AML-193 (cell line): ENCODE measurements at places on chromosomes 13 and 19.

DNA sequence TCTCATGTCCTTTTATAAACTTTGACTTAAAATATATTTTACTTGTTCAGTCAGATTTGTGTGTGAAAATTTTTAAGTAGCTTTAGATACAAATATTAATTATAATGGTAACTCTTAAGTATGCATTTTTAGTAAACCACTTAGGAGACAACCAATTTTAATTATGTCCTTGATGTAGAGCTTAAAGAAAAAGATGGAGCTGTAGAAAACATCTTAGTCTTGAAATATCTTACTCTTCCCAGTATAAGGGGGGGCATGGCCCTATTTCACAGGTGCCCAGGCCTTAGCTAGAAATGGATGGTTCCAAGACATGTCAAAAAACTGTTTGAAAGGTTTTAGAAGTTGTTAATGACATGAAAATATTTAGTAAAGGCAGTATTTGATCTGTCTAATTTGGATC lies 43.4 kb upstream of the CEACAM21 start:
- DNase-seq, result no peak

DNA sequence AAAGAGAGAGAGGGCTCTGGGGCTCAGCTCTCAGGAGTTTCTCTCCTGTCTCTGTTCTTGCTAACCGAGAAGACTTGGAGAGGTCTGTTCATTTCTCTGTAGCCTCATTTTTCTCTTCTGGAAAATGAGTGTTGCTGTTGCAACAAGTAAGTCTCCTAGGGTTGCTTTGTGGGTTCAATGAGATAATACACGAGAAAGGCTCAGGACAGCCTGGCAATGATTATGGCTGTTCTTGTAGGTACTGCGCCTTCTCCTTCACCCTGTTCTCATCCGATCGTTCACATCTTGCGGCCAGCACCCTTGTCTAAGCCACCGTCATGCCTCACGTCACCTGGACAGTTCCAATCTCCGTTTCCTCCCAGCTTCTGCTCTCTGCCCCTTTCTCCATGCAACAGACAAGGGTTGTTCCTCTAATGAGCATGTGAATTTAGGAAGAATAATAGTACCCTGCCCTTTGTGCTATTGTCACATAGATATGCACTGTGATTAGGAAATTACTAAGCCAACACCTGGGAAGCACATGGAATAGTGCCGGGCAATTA lies 4.2 kb downstream of the C5AR1 start:
- no peak for DNase-seq

DNA sequence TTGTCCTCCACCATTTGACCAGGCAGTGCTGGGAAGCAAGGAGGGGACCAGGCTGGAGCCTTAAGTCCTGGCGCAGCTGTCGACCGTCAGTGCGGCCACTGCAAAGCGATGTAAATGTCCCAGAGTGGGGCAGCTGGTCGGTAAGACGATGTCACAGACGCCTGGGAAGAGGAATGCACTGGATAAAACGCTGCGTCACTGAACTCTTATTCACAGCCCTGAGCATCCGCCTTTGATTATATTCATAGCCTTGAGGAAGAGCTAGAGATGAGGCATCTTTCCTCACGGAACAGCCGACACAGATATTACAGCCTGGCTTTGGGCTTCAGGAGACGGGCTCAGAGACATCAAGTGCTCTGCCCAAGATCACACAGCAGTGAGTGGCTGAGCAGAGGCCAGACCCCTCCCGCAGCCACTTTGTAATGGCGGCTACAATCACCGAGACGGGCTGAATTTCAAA lies 17.6 kb upstream of the TUBGCP3 start:
- no peak for DNase-seq

DNA sequence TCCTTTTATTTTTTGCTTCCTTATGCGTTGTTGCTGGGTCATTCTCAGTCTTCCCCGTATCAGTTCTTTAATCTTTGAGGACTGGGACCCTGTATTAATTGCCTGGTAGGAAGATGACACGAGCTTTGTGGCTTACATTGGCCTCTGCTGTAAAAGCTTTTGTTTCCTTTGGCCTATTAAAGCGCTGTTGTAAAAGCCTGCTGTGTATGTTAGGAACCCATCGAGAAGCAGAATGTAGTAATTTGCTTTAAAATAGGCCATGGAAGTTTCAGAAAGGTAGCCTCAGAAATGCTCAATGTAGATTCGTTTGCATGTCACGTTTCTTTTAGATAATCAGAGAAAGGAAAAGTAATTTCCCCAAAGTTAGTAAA lies 257.5 kb upstream of the STARD13 start:
- no peak for DNase-seq

GRCh38 chr13:42865768-42866102 lies 84.4 kb downstream of the FAM216B start:
- no peak for DNase-seq

- no peak for DNase-seq
These were observed 327.7 kb downstream of the ITGBL1 start for GRCh38 chr13:101780211-101780610.

GRCh38 chr19:58033741-58034476 lies at the start of gene ZSCAN1:
Gene ZSCAN1 (plus strand): TSS chr19:58034025. CDS start chr19:58037837, 3,812 bp downstream.
- DNase-seq, result no peak

DNA sequence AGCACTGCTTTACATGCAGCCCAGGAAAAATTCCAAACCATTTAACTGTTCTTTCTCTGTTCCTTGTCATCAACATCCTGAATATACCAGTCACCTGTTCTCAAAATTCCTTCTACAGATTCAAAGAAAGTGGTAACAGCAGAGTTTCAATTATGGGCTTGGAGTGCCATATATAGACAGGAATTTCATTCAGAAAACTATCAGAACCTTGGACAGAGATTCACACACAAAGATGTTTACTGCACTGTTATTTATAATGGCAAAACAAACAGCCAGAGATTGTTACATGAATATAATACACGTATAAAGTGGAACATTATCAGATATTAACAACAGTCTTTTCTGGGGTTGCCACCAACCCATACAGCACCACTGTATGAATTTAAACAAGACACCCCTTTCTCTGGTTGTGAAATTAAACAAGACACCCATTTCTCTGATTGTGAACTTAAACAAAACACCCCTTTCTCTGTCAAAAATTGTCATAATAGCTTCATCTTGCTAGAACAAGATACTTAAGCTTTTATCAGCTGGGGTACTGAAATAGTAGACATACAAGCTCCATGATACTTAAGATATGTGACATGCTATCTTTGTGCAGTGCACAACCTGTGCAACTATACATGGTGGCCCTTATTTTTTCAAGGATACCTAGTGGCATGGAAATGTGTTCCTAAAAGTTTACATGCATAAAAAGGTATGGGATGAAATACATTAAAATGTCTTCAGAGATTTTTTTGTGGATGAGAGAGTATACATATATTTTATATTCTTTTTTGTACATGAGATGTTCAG lies 12.6 kb downstream of the CACNA1A start:
- no peak for DNase-seq

DNA sequence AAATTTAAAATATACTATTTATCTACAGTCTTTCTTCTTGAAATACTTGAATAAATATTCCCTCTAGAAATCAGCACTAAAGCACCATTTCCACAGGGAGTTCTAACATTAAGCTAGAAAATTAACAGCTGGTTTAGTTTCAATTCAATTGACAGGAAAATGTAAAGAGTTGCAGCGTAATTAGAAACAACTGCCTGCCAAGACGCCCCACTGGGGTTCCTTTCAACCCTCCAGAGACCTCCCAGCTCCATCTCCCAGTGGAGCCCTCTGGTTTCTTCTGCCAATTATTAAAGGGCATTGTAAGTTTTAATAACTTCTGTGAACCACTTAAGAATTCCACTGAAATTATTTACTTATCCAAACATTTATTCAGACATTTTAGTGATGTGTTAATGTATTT lies 4.2 kb downstream of the GJA3 start:
- no peak for DNase-seq

DNA sequence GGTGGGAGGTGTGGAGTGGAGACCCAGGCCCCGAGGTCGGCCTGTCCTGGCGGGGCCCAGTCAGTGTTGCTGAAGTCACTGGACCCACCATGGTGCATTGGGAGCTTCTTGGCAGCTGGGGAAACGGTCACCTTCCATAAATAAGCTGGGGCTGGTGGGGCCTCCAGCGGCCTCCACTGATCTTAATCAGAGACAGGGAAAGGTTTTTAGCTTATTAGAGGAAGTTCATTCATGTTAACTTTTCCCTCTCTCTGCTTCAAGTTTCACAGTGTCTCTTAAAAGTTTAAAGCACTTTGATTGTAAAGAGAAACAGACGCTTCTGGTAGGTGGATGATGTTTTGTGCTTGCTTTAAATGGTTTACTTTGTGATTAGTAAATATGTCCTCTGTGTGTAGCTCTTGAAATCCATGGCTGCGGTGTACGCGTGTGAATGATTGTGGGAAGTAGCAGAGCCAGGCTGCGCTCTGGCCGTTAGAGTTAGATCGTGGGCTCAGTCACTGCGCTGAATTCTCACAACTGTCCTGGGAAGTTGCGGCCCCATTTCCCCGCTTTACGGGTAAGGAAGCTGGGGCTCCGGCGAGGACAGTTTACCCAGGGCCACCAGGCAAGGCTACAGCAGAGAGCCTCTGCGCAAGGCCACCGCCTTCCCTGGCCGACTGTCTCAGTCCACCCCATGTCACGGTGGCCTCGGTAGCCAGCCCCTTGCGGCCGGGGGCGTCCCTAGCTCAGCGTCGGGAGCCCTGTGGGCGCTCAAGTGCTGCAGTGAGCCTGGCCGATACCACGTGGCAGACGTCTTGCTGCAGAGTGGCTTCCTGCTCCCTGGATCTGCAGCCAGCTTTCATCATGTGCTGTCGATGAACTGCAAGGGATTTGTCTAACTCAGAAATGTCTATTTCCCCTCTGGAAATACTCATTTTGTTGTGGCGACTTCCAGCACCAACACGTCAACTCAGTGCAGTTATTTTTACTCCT lies 16.5 kb upstream of the NDUFS7 start:
- no peak for DNase-seq

- DNase-seq, result no peak
These were observed 10.5 kb downstream of the GNG7 start for GRCh38 chr19:2691951-2692350.

GRCh38 chr19:17985037-17985818 lies 18.3 kb downstream of the KCNN1 start:
- no peak for DNase-seq

DNA sequence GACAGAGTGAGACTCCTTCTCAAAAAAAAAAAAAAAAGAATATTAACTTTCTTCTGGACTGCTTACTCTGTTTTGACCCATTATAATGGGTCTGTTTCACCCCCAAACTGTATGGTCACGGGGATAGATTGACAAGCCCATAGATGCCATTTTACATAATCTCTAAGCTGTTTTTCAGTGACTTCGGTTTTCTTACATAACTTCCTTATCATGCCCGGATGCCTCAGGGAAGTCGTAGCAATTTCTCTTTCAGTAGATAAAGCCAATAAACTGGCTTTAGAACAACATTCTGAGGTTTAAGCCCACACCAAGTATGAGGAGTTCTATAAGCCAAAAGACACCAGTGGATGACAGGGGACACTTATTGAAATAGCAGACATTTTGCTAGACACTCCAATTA lies 5.9 kb upstream of the ZNF254 start:
- DNase-seq, result no peak

DNA sequence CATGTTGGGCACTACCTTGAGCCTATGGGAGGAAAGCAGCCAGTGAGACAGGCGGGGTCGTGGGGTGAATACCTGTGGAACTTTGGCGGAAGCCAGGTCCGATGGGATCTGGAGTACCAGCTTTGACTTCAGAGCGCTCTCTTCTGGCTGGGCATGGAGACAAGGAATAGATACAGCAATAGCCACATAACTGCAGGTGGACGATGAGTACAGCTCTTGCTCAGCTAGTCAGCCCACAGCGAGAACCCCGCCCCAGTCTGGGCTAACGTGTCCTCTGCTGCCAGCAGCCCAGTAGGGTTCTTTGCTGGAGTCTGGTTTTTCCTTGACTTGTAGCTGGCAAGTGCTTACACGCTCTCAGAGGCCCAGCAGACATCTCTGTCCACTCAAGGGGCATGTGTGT lies 83.4 kb downstream of the SIPA1L3 start:
- no peak for DNase-seq

DNA sequence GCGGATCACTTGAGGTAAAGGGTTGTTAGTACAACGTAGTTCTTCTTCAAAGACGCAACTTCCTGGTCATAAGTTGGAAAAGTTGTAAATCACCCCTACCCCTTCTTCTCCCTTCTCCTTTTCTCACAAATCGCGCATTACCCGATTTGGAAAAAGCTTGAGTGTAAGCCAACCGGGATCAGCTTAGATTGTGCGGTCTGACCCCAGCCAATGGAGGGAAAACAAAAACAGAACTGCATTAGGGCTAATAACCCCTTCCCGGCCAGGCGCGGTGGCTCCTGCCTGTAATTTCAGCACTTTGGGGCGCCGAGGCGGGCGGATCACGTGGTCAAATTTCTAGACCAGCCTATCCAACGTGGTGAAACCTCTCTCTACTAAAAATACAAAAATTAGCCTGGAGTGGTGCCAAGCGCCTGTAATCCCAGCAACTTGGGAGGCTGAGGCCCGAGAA lies 806 bp downstream of the ZNF90 start:
- no peak for DNase-seq

DNA sequence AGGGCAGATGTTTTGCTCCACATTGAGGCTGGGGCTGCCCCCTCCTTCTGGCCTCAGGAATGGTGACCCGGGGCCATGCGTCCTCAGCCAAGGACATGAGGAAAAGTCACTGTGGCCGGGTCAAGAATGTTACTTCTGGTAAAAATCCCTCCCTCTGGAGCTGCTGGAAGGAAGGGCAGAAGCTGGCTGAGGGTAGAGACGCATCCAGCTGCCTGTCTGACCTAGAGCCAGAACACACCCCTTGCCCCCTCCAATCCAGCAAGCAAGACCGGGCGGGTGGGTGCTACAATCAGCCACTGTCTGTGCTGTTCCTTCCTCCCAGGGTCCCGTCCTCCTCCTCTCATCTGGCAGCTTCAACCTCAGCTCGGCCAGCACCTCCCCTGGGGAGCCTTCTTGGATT lies 59.0 kb downstream of the PTPRS start:
- DNase-seq, result no peak

- no peak for DNase-seq
These were observed 2.8 kb upstream of the PNMA8A start for GRCh38 chr19:46474211-46474610.

DNA sequence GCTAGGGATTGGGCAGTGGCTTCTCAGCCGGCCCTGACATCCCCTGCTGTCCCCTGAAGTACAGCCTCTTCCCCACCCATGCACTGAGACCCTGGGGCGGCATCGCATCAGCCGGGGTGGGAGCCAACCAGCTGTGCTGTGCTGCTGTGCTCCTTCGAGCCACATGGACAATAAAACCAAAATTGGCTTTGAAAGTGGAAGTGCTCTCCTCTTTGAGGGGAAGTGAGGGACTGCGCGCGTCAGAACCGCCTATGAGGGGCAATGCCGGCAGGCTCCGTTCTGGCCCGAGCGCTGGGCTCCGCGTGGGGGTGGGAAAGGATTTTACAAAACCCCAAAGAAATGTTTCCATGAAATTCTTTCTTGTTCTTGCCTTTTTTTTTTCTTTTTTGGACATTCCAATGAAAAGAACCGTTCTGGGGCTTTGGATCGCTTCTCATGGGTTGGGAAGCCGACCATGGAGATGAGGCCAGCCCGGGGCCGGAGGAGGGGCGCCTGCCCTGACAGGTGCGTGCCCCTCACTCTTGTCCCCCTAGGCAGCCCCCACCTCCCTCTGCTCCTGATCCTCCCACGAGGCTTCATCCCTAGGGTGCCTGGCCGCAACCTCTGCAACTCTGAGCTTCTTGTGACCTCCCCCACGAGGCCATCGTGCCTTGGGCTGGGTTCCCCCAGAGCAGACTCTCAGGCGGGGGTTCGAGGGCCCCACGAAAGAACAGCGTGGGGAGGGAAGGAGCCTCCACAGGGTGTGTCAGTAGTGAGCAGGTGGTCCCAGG lies 22.6 kb downstream of the KLHL26 start:
- no peak for DNase-seq

GRCh38 chr19:39157275-39157996 lies 31.9 kb downstream of the PAK4 start:
- DNase-seq, result no peak

- DNase-seq, result peak; percentile 88
These were observed 37.6 kb upstream of the NANOS3 start for GRCh38 chr19:13839130-13839937.
